ENCODE measurements at places on chromosomes 1 and 21.

DNA sequence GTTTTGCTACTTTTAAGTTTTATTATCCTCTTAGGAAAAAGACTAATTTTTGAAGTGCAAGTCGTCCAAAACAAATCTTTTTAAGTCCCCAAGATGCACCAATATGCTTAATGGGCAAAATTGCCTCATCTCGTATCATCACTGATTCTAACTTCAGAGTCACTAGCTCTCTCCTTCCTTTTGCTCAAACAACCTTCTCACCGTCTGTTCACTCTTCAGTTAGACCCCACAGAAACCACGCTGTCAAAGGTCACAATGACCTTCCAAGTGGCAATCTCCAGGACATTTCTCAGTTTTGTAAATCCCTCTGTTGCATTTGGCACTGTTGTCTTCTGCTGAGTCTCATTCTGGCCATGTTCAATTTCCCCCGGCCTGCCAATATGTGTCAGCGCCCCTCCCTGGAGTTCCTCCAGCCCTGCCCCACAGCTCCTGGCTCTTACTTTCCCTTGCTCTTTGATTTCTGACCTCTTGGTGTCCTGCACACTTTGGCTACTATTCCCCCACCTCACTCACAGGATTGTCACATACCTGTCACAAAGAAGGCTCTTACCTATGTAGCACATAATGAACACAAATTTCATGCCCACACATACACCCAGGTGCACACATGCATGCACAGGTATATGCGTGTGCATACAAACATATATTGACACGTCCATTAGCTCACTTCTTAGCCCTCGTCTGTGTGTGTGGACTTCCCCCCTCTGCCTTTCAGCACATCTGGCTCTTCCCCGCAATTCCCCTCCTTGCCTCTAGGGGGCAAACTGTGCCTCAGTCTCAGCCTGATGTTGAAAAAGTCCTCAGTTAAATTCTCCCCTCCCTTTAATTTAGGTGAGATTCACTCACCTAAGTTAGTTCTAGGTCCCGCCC is 354.0 kb upstream of the DUSP10 start:
- DNase-seq, result no peak

GRCh38 chr1:222357252-222357651 is 190.7 kb downstream of the HHIPL2 start:
- DNase-seq, result no peak

- DNase-seq, result no peak
Observed at GRCh38 chr21:43619856-43620255, 39.4 kb downstream of the HSF2BP start.

- DNase-seq, result no peak
Observed at GRCh38 chr1:118291661-118292060, 106.6 kb upstream of the SPAG17 start.

DNA sequence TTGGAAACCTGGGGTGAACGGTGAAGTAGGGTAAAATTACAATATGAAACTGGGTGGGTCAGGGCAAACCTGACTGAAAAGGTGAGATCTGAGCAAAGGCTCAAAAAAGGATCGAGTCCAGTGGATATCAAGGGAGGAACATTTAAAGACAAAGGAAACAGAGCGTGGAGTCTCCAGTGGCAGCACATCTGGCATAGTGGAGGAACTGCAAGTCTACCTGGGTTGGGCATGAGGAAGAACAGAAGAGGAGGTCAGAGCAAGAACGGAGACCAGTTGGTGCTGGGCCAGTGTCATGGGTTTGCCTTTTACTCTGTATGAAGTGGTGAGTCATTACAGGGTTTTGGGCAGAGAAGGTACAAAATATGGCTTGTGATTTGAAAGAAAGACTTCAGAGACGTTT is 163.7 kb downstream of the NTPCR start:
- DNase-seq, result no peak

DNA sequence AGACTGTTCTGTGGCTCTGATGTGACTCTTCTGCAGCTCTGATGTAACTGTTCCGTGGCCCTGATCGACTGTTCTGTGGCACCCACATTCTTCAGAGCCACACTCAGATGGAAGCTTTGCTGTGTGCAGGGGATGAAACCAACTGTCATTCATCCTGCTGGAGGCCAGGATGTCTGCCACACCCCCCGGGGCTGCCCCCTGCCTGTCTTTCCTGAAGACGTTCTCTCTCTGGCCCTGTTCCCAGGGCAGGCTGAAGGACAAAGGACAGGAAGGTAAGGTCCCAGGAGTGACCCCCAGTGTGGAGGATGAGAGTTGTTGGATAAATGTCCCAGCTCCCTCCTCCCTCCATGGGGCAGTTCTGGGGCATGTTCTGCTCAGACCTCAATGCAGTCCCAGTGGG is 29.4 kb upstream of the UMODL1 start:
- DNase-seq, result no peak

- DNase-seq, result no peak
Observed at GRCh38 chr1:24874611-24875234, 55.4 kb downstream of the RUNX3 start.

All from AG09319 (cell line).